ENCODE measurements at places on chromosomes 6 and 20.

GRCh38 chr6:111920578-111920977 lies 47.3 kb upstream of the FYN start:
- no peak for DNase-seq

- no peak for DNase-seq
These were observed 4.9 kb downstream of the TLDC2 start for GRCh38 chr20:36880741-36881250.

DNA sequence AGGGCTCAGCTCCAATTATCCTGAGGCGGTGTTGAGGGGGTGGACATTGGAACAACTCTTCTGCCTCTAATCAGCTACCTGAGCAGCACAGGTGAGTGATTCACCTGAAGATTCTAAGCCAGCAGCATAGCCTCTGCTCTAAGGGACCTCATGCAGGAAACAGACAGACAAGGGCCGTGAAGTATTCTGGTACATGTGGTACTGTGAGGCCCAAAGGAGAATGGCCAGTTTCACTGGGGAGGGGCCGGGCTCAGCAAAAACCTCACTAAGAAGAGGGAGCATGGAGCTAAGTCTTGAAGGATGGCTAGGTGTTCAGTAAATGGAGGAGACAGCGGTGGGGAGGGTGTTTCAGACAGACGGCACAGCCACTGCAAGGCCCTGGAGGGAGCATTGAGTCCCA lies 58.5 kb upstream of the CCDC167 start:
- DNase-seq = no peak

- DNase-seq = no peak
These were observed 322.8 kb downstream of the CD109 start for GRCh38 chr6:74018825-74019224.

DNA sequence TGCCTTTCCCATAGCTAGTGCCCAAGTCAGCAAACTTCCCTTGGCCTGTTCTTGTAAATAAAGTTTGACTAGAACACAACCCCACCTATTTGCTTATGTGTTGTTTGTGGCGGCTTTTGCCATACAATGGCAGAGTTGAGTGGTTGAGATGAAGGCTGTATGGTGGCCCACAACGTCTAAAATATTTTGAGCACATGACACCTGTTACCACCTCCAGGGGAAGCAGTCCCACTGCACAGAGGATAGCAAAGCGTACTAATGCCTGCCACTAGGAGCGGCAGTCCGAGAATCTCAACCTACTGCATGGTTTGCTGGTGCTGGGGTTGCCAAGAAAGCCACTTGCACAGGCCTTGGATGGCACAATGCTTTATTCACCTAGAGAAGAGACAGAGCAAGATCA lies 58.6 kb downstream of the TGM2 start:
- DNase-seq = no peak

GRCh38 chr20:53935344-53936084 lies 134.9 kb downstream of the BCAS1 start:
- DNase-seq = no peak

Data from epithelial cell of proximal tubule (primary cell).